Type B pancreatic cell (in vitro differentiated cells): ENCODE measurements at places on chromosomes 16 and 17.

- DNase-seq: no peak
These were observed 7.1 kb downstream of the HSDL1 start for GRCh38 chr16:84137769-84138357.

- DNase-seq: no peak
These were observed 8.0 kb upstream of the VAT1L start for GRCh38 chr16:77780378-77780837.

DNA sequence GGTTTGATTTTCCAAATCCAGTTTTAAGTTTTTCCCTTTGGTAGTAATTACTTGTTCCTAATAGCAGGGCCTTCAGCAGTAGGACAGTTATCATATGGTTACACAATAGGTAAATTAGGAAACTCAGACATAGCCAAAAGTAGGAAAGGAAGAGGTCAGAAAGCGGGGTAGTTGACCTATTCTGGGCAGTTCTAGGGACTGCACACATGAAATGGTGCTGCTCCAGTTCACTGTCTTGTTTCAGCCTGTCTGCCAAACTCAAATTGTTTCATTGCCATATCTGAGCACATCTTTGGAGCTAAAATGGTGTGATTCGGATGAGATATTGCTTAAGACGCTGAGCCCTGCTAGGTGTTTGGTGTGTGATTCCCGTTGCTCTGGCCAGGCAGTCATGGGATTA lies 56.7 kb downstream of the TANGO6 start:
- DNase-seq: no peak

DNA sequence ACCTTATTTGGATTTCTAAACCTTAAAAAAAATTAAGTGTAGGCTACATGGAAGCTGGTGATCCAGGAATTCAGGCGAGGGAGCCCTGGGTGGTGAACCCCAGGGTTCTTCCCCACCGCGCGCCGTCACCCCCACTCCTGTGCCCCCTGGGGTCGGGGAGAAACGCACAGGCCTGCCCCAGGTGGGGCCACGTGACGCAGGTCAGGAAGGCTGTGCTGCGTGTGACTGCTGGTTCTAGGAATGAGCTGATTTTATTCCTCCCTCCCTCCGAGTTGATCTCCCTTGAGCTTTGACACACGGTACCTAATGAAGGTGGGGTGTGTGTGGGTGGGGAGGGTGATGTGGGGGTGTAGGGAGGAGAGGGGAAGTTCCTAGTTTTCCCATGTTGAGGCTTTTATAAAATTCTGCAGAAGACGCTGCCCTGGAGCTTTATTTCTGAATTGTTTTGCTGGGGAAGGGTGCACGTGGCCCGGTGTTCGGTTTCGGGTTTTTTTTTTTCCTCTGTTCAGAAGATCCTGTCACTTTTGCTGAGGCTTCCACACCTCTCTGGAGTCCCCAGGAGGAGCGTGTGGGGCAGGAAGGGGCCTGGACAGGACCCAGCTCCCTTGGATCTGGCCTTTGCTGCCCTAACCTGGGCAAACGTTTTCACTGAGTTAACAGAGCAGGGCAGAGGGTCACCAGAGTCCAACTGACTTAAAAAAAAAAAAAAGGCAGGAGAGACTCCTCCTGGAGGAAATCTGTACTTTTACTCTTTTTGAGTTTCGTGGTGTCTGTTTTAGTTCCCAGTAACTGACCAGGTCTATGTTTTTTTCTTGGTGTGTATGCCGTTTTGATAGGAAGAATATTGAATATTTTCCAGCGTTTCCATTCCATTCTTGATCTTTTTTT lies 55.8 kb upstream of the GSE1 start:
- DNase-seq: no peak

DNA sequence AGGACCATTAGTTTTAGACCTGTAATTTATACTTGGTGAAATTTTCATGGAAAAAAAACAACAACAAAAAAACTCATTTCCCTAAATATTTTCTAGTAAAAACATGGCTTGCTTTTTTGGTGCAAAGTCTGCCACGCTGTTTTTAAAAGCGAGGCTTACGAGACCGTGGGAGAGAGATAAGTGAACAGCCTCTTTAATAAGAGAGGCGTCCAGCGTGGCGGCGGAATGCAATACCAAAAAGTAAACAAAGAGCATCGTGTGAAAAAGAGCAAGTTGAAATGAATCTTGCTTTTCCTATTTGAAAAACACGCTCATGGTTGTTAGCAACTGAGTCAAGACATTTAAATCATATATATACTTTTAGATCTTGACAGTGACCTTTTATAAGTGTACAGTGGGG lies 10.5 kb upstream of the MSI2 start:
- DNase-seq: no peak

DNA sequence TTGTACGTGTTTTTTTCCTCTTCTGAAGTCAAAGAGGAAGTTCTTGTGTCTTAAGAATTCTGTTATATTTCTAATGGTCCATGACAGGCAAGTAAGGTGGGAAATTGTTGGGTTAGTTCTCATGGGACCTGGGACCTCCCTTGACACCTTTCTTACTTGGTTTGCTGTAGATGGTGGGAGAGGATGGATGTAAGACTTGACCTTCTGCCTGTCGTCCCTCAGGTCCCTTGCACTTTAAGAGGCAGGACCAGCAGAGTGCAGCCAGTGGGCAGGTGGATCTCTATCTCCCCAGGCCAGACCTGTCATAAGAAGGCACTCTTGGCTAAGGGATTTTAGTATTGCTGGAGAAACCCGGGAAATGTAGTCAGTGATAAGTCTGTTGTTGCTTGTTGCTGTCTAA lies 12.1 kb downstream of the HAPSTR1 start:
- DNase-seq: no peak

DNA sequence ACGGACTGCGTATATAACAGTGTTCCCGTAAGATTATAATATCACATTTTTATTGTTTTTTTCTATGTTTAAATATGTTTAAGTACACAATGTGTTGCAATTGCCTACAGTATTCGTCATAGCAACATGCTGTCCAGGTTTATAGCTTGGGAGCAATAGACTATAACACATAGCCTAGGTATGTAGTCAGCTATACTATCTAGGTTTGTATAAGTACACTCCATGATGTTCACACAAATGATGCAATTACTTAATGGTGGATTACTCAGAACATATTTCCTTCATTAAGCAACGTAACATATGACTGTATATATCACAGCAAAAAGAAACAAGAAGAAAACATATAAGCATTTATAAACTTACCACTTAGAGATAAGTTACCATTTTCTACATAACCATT lies 160.0 kb downstream of the CBLN1 start:
- no peak for DNase-seq

GRCh38 chr17:7712111-7712771 lies 5.3 kb upstream of the DNAH2 start:
- DNase-seq: no peak

GRCh38 chr17:37676115-37676925 lies 33.1 kb upstream of the DDX52 start:
- no peak for DNase-seq

- no peak for DNase-seq
These were observed 5.0 kb upstream of the WFIKKN2 start for GRCh38 chr17:50830352-50830751.

GRCh38 chr16:85759136-85759535 lies 8.2 kb upstream of the C16orf74 start:
- DNase-seq: no peak

GRCh38 chr17:75697651-75698291 lies 23.5 kb upstream of the ITGB4 start:
- DNase-seq: no peak

DNA sequence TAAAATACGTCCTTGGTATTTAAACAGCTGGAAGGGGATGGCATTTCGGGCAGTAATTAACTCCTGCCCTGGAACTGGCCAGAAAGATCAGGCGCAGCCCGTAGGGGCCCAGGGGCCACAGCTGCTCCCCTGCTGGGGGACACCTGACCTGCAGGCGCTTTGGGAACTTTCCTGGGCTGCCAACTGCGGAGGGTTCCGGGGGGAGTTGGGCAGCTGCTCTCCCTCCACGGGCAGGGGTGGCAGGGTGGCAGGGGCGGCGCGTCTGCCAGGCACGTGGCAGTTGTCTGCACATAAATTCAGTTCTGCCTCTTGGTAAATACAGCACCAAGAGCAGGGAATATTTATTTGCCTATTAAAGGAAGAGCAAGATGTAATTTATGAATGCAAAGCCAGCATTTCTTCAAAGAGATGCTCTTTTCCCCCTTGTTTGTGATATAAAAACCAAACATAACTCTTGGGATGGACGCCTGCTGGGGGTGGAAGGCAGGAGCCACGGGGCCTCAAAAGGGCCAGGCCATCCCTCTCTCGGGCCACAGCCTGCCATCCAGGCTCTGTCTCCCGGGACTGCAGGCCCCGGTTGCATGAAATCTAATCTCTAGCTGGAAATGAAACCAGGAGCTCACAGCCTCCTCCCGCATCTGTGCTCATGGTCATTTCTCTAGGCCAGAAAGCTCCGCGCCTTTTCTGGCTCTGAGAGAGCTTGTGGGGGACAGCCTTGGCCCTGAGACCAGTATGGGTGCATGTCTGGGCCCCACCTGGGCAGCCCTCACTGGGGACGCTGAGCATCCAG lies 29.9 kb upstream of the CHMP6 start:
- no peak for DNase-seq

GRCh38 chr17:35895636-35896587 lies 15.8 kb upstream of the CCL5 start:
- DNase-seq: no peak

DNA sequence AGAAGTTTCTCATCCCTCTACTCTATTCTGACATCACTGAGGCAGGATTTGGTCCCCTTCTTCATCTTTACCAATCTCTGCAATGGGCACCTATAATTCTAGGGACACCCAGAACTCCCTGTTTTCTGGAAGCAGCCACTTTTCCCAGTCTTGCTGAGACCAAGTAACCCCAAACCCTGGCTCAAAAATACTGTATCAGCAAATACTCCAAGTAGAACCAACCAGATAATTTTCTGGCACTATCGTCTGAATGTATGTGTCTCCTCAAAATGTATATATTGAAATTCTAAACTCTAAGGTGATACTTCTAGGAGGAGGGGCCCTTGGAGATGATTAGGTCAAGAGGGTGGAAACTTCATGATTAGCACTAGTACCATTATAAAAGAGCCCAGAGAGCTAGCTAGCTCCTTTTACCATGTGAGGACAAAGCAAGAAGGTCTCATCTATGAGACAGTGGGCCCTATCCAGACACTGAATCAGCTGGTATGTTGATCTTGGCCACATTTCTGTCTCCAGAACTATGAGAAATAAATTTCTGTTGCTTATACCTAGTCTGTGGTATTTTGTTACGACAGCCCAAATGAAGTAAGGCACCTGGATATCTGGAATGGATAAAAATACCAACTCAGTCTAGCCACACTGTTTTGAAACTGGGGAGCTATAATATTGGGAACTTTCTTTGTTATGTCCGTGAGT lies 464.4 kb downstream of the CDH11 start:
- DNase-seq: no peak

GRCh38 chr16:77332792-77333191 lies 102.0 kb downstream of the ADAMTS18 start:
- no peak for DNase-seq

- no peak for DNase-seq
These were observed 5.3 kb upstream of the NTN3 start for GRCh38 chr16:2465653-2466415.

GRCh38 chr17:2172077-2172851 lies 117.4 kb downstream of the HIC1 start:
- DNase-seq: no peak

DNA sequence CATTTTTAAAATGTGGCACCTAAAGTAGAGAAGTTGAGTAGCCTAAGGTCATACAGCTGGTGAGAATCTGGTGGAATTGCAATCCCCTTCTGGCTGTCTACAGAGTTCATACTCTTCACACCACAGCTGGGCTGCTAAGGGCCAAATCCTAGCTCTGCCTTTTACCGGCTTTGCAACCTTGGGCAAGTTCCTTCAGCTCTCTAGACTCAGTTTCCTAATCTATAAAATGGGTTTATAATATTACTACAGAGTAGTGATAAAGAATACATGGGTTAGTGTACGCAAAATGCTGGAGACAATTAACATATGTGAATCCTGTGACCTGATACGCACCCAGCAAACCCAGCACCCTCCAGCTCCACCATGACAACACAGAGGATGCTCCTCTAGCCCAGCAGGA lies 298.2 kb upstream of the MAF start:
- no peak for DNase-seq
